ENCODE measurements at places on chromosomes 7 and 10.

DNA sequence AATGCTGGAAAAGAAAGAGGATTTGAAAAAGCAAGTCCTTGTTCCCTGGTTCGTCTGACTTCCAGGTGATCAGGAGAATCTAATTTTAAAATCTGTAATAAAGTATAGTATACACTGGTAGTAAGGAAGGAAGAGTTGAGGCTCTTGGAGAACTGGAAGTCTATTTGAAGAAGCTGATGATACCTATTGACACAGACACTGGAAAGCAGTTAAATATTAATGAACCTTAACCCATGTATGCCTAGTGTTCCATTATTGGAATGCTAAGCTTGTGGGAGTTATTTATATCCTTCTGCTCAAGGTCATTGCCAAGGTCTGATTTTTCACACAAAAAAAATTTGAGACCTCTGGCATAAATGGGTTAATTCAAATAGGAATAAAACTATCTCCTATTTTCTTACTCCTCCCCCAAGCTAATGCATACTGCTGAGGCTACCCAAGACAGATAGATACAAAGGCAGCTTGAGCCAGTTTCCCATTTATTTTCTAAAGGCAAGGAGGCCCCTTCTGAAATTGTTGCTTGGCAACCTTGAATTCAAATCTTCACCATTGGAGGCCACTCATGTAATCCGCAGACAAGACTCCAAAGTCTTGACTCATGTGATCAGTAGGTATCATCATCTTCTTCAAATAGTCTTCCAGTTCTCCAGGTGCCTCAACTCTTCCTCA is 110.2 kb downstream of the FZD1 start:
- DNase-seq: no peak

- DNase-seq: no peak
Measured at GRCh38 chr7:3559278-3559677, 258.2 kb downstream of the SDK1 start.

GRCh38 chr10:79162861-79163665 is 94.3 kb downstream of the ZMIZ1 start:
- DNase-seq: no peak

- no peak for DNase-seq
Measured at GRCh38 chr7:121398246-121398645, 2.1 kb upstream of the FAM3C start.

- no peak for DNase-seq
Measured at GRCh38 chr10:31660300-31660699, 268.3 kb downstream of the ARHGAP12 start.

DNA sequence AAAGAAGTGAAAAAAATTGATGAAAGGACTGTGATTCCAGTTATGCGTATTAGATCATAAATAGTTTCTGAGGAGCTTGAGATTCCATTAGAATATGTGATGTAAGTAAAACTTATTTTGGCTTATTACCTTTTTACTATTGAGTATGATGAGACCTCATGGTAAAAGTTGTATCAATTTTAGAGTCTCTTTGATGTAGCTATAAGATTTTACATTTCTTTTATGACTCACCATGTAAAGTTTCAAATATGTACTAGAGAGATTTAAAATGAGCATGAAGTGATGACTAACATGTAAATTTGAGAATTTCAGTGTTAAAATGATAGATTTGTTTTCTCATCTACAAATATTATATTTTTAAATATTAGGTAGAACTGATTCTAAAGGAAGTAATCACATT is 276.5 kb downstream of the OTUD1 start:
- DNase-seq: no peak

GRCh38 chr10:78362406-78363022 is 328.9 kb downstream of the RPS24 start:
- no peak for DNase-seq

DNA sequence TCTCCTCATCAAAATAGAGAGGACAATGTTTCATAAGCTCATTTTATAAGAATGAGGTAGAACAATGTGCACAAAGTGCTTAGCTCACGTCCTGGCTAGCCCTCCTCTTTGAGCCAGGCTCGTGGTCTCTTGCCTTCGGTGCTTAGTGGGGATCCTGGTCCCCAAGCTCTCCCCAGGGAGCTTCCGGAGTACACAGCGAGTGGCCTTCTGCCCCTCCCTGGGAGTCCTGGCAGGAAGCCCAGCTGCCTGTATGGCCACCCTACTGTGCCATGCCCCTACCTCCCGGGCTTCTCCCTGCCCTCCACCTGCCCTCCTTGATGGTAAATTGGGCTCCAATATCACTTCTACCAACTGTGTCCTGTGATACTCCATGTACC is 868 bp downstream of the MYO1G start:
- DNase-seq: no peak

DNA sequence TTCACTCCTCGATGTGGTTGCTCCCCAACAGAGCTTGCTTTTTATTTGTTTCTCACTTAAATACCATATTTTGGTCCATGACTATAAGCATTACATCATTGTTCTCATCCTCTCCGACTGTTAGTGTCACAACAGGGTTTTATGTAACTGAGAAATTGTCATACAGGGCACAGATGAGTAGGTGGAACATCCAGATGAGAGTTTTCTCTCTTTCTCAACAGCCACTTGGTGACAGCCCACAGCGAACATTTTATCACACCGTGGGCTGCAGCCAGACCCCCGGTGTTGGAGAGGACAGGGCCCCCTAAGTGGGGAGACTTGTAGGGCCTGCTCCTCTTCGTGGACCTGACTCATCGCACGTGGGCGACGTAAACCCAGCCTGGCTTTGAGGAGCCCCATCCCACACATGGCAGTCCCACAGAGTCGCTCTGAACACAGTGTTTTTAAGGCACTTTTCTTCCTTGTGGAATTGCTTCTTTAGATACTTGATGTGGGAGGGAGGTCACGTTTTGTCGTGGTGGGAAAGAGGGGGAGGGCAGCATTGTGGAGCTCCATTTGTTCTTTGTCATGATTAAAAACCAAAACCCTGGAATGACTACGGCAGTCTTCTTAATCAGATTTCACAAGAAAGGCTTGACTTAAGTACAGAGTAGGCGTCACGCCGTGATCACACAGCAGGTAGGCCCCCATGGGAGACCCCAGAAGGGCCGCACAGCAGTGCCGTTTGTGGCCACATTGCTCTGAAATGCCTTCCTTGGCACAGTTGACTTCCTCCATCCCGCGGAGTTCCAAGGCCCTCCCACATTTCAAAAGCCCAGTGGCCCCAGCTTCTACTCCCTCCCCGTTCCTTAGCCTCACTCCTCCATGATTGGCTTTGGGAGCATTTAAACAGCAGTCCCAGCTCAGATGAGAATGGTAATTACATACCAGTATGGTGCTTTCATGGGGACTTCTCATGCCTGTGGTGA is 220.6 kb downstream of the CCDC3 start:
- DNase-seq: no peak

- DNase-seq: no peak
Measured at GRCh38 chr10:6916601-6917000, 336.5 kb upstream of the PRKCQ start.

DNA sequence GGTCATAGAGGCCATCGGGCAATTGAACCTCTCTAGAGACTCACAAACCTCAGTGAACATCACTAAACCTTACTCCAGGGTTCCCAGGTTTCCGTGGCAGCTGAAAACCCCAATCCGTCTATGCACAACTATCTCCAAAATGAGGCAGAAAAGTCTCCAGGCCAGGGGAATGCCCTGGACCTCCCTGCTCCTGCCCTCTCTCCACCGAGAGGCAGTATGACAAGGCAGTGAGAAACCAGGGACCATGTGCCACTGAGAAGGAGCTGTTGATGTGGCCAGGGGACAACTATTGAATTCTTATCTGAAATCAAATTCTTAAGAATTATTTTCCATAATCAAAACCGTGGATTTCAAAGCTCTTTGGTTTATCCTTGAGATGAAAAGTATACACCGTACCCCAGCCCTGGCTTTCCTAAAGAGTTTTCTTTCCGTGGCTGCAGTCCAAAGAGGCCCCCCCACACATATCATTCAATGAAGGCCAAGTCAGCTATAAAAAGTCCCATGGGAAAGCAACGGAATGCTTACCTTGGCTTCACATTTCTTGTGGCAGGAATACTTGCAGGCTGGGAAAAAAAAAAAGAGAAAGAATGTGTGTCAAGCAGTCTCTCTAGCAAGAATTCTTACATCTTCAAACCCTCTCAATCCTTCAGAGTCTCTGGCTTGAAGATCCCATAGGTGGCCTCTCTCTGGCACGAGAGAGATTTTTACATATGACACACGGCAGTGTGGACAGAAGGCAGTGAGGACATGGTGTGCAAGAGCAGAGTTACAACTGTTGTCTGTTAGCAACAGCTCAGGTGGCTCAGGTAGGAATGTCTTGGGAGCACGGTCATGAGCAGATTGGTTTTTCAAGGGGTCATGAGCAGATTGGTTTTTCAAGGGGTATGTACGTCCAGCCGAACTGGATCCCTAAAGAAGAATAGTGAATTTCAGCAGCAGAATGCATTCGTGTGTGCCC is 75.2 kb downstream of the TNS3 start:
- DNase-seq: no peak
